ENCODE measurements at places on chromosomes 3 and 15.
A peak's percentile ranks its signal among the peaks of the same experiment; 100 is the strongest.

DNA sequence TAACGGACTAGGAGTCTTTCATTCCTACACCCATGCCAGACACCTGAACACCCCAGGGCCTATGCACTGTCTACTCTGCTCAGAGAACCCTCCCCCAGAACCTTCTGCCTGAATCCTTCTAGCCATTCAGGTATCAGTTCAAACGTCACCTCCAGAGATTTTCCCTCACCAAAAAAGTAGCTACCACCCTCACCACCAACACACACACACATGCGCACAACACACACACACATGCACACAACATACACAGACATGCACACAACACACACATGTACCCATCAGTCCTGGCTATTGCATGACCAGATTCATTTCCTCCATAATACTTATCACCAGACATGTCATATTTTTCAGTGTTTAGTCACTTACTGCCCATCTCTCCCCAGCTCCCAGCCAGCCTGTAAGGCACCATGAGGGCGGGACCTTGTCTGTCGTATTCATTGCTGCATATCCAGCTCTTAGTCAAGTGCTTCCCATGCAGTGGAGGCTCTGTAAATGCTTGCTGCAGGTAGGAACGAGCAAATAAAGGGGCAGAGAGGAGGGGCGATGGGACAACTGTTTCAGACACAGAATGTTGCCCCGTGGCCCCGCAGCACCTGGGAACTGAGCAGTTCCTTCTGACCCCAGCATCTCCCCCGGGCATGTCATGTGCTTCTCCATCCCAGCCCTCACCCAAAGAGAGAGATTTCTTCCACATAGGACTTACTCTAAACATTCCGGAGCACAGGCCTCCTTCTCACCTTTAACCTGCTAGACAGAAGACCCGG lies 29.2 kb downstream of the XXYLT1 start:
- DNase-seq: no peak

DNA sequence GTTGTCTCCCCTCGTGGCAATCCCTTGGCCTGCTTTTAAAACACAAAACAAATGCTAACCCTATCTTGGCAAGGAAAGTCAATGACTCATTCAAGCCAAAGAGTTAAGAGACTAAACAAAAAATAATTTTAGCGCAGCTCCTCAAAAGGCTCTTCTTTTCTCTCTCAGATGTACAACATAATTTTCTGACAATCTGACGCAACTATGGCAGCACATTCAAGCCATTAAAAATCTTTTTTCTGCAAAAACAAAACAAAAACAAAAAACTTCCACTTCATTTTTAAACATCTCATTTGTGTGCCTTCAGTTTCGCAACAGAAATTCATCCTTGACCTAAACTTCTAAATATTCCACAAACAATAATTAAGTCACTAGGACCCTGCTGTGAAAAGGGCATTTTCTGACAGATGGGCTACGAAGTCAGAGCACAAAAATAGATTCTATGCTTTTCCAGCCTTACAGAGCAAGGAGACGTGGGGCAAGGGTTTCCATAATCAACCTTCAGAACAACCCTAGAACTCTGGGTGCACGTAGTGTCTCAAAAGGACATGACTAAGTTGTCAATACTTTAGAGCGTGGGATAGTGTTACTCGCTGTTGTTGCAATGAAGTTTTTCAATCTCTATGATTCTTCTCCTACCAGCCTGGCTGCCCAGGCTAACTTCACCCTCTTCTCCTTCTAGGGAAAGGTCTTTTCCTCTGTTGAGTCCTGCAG lies 84.3 kb downstream of the MB21D2 start:
- peak; percentile 39 for DNase-seq

GRCh38 chr3:130379274-130379673 lies 33.8 kb downstream of the COL6A5 start:
- no peak for DNase-seq

DNA sequence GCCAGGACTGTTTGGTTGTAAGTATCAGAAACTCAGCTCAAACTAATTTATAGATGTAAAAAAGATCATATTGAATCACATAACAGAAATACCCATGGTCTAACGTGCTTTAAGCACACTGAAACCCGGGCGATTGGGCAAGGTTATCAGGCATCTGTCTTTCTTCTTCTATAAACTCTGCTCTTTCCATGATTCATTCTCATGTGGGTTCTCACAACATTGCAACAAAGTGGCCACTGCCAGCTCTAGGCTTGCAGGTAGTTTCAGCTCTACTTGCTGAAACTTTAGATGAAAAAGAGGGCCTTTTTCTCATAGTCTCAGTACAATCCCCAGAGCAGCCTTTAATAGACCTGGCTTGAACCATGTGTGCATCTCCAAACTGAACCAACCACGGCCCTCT lies 456.1 kb downstream of the MFSD1 start:
- DNase-seq: no peak

DNA sequence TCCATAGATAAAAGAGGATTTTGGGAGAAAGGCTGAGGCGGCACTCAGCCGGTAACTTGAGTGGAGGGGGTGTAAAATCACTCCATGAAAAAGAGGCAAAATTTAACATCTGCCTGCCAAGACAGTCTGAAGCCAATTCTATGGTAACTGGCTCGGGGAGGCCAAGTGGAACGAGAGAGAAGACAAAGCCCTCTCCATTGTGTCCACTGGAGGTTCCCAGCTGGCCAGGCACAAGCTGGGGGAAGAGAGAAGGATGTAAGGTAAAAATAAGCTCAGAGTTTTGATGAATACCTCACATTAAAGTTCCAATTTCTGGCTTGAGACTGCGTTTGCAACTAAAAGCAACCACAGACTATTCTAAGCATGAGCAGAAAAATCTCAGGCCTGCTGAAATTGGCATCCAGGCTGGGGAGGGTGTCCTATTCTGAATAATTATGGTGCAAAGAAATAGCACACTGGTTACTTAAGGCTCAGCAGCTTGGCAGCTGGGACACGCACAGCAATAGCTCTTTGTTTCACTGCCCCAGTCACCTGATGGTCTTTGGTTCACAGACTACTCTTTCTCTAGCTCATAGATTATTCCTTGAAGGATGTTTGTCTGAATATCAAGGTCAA lies 48.8 kb downstream of the CHRD start:
- no peak for DNase-seq

DNA sequence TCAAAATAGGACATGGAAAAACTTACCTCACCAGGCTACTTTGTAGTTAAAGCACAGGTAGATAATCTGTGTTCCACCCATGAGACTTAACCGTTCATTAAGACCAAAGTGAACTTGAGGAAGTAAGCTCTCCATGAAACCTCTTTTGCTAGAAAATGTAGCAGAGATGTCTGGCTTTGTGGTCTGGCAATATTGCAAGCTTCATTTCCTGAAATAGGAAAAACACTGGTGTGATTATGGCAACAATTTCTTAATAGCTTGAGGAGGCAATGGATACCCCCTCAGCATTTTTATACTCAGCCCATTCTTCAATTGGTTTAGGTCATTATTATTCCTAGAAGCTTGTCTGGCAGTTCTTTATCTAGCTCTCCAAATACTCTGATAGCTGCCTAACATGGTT lies 957.3 kb downstream of the IGSF11 start:
- no peak for DNase-seq

GRCh38 chr3:143060906-143061305 lies 58.7 kb upstream of the CHST2 start:
- no peak for DNase-seq

DNA sequence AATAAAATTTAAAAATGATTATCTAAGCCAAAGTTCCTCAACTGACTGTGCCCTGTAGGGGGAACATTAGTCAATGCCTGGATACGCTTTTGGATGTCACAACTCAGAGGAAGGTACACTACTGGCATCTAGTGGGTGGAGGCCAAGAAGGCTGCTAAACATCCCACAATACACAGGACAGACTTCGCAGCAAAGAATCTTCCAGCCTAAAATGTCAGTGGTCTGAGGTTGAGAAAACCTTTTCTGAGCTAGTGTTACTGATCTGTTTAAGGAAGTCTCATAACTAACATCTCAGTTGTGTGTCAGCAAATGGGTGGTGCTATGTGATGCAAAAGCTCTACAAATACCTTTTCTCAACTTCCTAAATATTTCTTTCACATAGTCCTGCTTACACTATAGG lies 20.9 kb upstream of the LDHAL6B start:
- DNase-seq: no peak

DNA sequence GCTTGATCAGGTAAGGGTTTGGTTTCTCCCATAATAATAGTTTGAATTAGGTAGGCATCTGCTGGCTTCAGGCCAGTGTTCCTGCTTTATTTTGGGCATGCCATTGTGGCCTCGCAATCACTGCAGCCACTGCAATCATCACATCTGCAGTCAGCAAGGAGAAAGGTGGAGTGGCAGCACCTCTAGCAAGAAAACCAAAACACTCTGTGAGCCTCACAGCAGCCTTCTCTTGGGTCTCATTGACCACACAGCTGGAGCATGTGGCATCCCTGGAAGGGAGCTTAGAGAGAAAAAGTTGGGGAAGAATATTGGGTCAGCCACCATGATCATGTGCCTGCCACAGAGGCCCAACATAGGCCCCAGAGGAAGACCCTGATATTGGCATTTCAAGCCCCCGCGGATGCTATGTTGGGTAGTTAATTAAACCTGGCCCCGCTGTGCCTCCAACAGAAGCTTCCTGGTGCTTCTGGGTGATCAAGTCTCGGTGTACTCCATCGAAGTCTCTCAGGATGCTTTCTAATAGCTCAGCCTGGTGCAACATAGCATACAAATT lies 158.0 kb upstream of the UBE2E1 start:
- no peak for DNase-seq

- DNase-seq: no peak
Observed at GRCh38 chr3:110779581-110779980, 292.0 kb upstream of the NECTIN3 start.

DNA sequence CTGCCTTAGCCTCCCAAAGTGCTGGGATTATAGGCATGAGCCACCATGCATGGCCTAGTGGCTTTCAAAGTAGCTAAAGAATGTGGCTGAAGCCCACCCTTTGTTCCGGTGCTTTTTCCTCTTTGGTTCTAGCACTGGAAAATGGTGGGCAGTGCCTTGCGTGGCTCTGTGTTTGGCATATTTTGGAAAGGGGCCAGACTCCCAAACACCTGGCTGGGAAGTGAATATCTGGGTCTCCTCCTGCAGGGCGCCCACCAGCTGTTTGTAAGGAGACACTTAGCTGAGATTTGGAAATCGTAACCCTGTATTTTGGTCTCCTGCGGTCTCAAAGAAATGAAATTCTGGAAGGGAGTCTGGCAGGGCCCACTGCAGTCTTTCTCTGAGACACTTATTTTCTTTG lies 336.4 kb downstream of the IL20RB start:
- DNase-seq: no peak

DNA sequence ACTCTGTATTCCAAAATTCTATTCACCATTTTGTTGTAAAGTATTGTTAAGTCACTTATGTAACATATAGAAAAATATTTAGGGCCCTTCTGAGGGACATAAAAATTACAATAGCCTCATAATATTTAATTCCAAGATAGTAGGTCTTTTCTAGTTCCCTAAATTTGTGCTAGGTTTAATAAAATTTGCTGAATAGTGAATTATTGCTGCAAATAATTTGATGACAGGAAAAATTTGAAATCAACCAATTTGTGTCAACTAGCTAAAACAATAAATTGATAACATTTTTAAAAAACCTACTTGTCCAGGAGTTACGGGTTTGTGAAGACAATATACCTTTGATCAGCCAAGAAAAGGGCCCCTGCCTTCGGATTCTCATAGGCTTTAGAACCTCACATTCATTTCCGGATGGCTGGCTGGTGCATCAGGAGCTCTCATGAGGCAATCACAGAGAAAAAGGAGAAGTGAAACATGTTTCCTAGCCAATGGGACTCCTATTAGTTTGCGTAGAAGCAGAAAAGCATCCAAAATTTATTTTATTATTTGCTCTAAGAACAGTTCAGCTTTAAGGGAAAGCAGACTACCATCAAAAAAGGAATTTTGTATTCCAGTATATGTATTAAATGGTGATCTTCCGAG lies 177.2 kb downstream of the LRRC3B start:
- DNase-seq: no peak

GRCh38 chr3:109131276-109131675 lies 5.2 kb upstream of the C3orf85 start:
- DNase-seq: no peak

GRCh38 chr15:75455982-75456531 lies 4.6 kb upstream of the SIN3A start:
- no peak for DNase-seq

- DNase-seq: no peak
Observed at GRCh38 chr3:19331931-19332330, 183.6 kb downstream of the KCNH8 start.

GRCh38 chr15:38611228-38611627 lies 46.6 kb upstream of the RASGRP1 start:
- no peak for DNase-seq

- peak; percentile 77 for DNase-seq
Observed at GRCh38 chr3:79297245-79297960, 470.4 kb downstream of the ROBO1 start.

DNA sequence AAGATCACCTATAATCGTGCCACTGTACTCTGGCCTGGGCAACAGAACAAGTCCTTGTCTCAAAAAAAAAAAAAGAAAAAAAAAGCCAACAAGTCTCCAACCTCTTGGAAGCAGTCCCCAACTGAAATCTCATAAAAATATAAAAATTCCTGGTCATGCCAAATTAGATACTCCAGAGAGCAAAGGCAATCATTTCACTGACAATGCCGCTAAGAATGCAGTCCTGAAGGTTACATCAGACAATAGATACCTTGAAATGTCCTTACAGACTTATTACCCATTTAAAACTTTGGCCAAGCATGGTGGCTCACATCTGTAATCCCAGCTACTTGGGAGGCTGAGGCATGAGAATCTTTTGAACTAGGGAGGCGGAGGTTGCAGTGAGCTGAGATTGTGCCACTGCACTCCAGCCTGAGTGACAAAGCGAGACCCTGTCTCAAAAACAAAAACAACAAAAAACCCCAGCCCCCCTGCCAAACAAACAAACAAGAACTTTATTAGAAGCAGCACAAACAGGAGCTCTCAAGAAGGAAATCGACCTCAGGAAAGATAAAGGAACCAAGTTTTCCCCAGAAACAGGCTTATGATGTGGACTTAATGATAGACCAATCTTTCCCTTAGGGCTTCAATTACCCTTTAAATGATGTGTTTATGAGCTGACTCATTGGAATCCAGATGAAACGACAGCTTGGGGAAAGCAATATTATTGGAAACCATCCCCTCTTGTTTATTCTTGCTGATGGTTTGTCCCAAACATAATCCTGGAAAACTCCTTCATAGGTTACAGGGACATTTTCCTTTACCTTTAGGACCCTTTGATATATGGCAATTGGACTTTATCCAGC lies 53.1 kb upstream of the XCR1 start:
- DNase-seq: no peak

GRCh38 chr15:80333261-80333660 lies 70.9 kb upstream of the ARNT2 start:
- no peak for DNase-seq

- no peak for DNase-seq
Observed at GRCh38 chr3:107710851-107711250, 188.1 kb downstream of the BBX start.

GRCh38 chr3:66761093-66761780 lies 236.9 kb upstream of the KBTBD8 start:
- no peak for DNase-seq

- DNase-seq: no peak
Observed at GRCh38 chr3:13188975-13189374, 115.7 kb upstream of the IQSEC1 start.

All from smooth muscle cell of the brain vasculature (primary cell).